Breast epithelium (tissue), 4 donors: ENCODE measurements at places on chromosomes 16 and 17. TPM values are rescaled to one million over a fixed set of nuclear protein-coding genes. Genes with fewer than 3 reads are reported as not detected.

Gene MVD
- 21.3 TPM for total RNA-seq

Gene PTGES3L
- total RNA-seq = not detected

Gene TRPV3
- 0.98 TPM for total RNA-seq

Gene ADAT1
- total RNA-seq = 74.9 TPM

Gene CA7
- 1.3 TPM for total RNA-seq

Gene RPL23
- total RNA-seq = 1,871 TPM

Gene MPP2
- total RNA-seq = 2.6 TPM

Gene RCVRN
- 0.15 TPM for total RNA-seq

Gene TSPOAP1
- 26.9 TPM for total RNA-seq

Gene HEXIM2
- 6.6 TPM for total RNA-seq

Gene KRT28
- not detected for total RNA-seq

Gene KIFC3
- total RNA-seq = 35.1 TPM

Gene ZDHHC7
- total RNA-seq = 41.1 TPM

Gene CIAO3
- total RNA-seq = 43.2 TPM

GRCh38 chr17:43332230-43332629, 66.6 kb upstream of the ARL4D start:
- DNase-seq = no peak

DNA sequence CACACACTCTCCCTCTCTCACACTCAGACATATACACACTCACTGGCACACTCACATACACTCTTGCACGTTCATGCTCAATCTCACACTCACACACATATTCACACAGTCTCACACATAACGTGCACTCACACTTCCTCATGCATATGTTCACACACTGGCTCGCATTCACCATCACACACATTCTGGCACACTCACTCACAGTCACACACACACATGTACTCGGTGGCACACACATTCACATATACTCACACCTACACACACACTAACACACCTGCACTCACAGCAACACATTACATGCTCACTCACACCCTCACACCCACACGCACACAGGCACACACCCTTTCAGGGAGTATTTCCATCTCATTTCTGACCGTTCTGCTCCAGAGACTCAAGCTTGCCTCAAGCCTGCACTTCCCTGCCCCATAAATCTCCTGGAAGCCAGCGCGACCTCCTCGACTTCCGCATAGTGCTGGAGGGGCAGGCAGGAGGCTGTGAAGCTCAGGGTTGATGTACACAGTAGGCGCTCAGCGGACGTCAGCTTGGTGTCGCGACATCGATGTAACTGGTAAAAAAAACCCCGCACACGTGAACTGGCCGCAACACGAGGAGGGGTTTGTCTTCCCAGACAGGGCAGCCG, 66.7 kb upstream of the FOXF1 start:
- DNase-seq = no peak

GRCh38 chr16:3596101-3596861, 15.1 kb downstream of the SLX4 start:
- DNase-seq = no peak

- DNase-seq = peak; percentile 85
Observed at GRCh38 chr17:81309140-81309858, 14.2 kb upstream of the SLC38A10 start.

DNA sequence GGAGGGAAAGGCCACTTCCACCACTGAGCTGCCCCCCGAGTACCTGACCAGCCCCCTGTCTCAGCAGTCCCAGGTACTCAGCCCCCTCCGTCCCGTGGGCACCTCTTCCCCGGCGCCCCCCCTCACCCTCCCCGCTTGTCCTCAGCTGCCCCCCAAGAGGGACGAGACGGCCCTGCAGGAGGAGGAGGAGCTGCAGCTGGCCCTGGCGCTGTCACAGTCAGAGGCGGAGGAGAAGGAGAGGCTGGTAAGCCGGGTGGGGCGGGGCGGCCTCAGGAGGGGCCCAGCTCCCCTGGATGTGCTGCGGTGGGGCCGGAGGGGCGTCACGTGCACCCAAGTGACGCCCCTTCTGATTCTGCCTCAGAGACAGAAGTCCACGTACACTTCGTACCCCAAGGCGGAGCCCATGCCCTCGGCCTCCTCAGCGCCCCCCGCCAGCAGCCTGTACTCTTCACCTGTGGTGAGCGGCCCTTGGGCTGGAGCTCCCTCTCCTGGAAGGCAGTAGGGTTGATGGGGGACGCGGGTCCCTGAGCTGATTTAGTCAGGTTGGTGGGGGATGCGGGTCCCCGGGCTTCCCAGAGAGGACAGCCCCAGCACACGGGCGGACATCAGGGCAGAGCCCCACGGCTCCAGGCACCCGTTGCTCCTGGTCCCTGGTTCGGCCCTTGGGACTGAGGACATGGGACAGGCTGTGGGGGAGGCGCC, 9.5 kb upstream of the MRPL12 start:
- no peak for DNase-seq

DNA sequence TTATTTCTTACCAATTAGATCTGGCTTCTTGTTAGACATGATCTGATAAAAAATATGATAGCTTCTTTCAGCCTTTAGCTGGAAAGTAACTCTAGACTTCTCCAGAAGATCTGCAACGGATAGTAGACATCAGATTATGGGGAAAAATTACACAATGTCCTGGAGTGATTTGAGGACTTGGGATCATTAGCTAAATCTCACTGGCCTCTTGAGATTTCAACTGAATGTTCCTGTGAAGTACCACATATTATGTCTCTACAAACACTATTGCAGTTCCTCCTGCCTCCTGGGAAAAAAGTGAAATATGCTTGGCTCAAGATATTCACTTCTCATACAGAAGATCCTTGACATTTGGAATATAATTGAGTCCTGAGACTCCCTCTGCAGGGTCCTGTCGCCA, 5.5 kb downstream of the MYH1 start:
- DNase-seq = no peak

DNA sequence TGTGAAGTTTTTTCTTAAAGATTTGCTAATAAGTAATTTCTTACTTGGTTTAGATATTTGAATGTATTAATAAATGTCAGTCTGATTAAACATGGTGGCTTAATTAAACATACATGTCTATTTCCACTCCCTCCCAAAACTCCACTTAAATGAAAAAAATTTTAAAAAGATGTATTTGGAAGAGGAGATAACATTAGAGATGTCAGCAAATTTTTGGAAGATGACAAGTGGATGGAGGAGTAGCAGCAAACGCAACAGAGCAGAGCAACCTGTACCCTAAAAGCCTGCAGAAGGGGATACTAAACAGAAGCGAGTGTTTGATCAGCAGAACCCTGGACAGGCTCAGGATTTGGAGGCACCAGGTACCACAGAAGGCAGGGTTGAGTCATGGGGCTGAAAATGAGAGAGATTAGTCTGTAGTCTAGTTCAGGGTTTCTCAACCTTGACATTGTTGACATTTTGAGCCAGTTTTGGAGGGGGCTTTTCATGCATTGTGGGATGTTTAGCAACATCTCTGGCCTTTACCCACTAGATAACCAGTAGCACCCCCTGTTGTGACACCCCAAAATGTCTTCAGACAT, 17.8 kb downstream of the LUC7L3 start:
- DNase-seq = no peak

DNA sequence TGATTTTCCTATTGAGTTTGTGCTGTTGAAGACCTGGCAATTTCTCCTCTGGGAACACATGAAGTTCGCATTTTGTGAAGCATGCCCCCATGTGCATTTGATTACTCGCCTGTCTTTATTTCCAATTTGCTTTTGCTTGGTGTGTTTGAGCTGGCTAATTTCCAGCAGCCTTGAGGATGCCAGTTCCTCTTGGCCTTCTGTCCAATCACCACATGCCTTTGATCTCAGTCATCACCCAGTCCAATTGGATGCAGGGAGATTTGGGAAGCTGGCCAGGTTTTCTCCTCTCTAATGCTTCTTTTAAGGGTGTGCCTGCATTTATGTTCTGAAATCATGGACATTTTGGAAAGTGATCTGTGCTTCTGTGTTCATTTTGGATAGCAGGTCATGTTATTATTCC, 3.8 kb upstream of the TMEM100 start:
- peak; percentile 25 for DNase-seq

GRCh38 chr17:48617471-48618255, 2.6 kb upstream of the HOXB8 start:
- DNase-seq = no peak

GRCh38 chr17:43952724-43953666, 745 bp downstream of the PYY start:
- DNase-seq = no peak
